Mammary epithelial cell (primary cell): ENCODE measurements at places on chromosomes 16 and 17.
A peak's percentile ranks its signal among the peaks of the same experiment; 100 is the strongest.

DNA sequence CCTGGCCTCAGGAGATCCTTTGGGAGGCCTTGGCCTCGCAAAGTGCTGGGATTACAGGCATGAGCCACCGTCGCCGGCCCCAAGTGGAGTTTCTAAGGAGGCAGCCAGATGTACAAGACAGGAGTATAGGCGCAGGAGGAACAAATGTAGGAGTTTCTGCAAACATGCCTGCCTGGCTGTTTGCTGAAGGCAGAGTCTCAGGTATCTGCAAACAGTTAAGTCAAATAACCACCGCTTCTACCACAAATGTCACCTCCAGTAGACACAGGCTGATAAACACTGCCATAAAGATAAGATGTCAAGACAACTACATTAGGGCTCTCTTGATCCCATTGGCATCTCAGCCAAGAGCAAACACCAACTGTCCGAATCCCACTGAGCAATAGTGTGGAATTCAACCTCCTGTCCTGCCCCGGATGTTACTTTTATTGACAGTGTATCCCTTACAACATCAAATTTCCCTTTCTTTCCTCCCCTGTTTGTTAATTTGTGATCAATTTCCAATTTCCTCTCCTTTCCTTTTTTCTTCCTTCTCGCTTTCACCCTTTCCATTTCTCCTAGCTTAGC, 5.6 kb upstream of the COG1 start:
- DNase-seq = no peak

DNA sequence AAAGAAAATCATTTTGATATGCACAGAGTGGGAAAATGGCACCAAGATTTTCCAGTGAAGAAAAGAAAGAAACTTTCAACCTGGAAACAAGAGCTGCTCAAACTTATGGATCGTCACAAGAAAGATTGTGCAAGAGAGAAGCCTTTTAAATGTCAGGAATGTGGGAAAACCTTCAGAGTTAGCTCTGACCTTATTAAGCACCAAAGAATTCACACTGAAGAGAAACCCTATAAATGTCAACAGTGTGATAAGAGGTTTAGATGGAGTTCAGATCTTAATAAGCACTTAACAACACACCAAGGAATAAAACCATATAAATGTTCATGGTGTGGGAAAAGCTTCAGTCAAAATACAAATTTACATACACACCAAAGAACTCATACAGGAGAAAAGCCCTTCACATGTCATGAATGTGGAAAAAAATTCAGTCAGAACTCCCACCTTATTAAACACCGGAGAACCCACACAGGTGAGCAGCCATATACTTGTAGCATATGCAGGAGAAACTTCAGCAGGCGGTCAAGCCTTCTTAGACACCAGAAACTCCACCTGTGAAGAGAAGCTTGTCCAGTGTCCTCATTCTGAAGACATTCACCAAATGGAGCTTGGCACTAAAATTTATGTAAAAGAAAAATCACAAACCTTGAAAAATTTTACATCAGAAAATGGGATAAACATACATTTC, 12.2 kb downstream of the ZNF75A start:
- no peak for DNase-seq

DNA sequence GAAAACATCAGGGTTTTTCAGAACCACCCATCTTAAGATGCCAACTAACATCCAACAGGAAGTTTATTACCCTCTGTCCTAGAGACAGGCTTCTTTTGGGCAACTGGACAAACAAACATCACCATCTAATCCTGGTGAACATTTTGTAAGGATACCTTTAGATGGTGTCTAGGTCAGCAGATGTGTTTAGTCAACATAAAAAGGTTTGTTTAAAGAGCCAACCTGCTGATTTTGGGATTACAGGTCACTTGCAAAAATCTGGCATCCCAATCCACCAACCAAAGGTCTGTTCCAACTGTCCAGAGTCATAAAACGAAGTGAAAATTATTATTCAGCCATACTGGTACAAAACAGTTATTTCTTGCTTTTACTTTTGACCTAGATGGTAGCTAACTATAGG, 145.2 kb upstream of the C17orf78 start:
- no peak for DNase-seq

GRCh38 chr16:57704011-57704904, 9.7 kb downstream of the DRC7 start:
- no peak for DNase-seq

GRCh38 chr16:78866521-78866920, 734.0 kb downstream of the MAF start:
- DNase-seq = no peak

- no peak for DNase-seq
These were observed 217.8 kb downstream of the CDRT15L2 start for GRCh38 chr17:20797292-20797691.

GRCh38 chr17:77304051-77304745, 163.4 kb downstream of the SEC14L1 start:
- no peak for DNase-seq

- DNase-seq = peak; percentile 12
These were observed 69.4 kb upstream of the NKD1 start for GRCh38 chr16:50478773-50479149.

GRCh38 chr17:74010903-74011302, 192.6 kb upstream of the RPL38 start:
- no peak for DNase-seq

GRCh38 chr17:30433514-30433913, 43.7 kb upstream of the GOSR1 start:
- peak; percentile 85 for DNase-seq

- no peak for DNase-seq
These were observed 65.3 kb downstream of the RBFOX1 start for GRCh38 chr16:7397901-7398300.

DNA sequence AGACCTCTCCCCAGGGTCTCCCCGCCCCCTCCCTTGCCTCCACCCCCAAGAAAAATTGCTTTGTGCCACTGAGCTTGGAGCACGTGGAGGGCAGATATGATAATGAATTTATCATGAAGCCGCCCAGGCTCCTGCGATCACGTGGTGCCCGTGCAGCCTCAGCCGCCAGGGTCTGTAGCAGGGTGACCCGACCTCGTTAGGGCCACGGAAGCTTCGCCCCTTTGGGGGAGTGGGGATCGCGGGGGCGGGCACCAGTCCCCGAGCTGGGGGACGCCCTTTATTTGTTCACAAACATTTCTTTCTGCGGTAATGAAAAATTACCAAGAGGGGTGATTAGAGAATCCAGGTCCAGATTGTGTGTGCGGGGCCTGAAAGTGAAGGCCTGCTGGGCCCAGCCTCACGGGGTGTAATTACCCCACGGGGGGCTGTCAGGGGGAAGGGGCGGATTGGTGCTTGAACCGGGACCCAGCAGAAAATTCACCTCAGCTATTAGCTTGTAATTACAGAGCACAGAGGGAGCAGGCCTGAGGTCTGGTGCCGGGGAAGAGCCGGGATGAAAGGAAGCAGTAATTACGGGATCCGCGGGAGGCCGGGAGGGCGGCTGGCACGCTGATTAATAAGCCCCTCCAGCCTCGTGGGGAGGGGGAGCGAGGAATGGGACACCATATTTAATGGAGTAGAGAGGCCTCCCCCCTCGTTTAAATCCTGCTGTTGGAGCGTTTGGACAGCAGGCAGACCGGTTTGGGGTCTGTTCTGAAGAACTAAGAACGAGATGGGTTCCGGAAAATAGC, 13.3 kb downstream of the GSE1 start:
- DNase-seq = no peak

- no peak for DNase-seq
These were observed 19.5 kb downstream of the IST1 start for GRCh38 chr16:71914802-71915201.

DNA sequence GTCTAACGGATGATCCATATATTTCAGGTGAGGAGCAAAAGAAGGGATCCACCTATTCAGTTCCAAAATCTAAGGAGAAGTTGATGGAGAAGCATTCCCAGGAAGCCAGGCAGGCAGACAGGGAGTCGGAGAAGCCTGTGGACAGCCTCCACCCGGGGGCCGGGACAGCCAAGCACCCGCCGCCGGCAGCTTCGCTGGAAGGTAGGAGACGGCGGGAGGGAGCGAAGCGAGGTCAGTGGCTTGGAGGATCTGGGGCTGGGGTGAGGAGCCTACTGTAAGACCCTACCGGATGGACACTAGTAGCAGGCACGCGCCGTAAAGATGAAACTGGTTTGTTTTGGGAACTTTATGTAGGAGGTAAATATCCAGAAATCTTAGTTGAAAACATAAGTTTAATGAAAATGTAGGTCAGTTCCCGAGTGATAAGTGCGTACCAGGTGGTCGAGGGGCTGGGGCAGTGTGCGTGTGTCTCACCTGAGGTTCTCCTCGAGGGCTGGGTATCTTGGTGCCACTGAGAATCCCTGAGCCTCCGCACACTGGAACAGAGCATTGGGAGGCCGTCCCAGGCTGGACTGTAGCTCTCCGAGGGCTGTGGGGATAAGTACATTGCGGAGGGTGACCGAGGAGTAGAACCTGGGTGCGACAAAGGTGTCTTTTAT, 714 bp downstream of the SPATA33 start:
- DNase-seq = no peak

DNA sequence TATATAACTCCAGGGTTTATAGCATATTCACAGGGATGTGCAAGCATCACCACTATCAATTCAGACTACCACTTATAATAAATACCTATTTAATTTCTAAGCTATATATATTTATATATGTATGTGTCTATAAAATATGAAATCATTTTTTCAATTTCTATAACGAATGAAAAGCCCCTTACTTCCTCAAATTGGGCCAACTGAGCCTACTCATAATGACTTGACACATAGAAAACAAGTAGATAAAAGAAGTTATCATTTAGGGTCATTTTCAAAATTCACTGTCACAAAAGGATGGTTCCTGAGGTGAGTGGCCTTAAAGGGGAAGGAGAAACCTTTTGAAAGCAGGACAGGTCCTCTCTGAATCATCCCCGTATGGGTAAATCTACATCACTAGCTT, 114.1 kb downstream of the ADCY9 start:
- DNase-seq = no peak

- no peak for DNase-seq
These were observed 2.0 kb downstream of the POLR2C start for GRCh38 chr16:57464523-57464922.

GRCh38 chr16:54165912-54166865, 120.4 kb downstream of the IRX3 start:
- DNase-seq = no peak

- DNase-seq = no peak
These were observed 151.3 kb upstream of the ZFHX3 start for GRCh38 chr16:73199214-73199613.

- DNase-seq = no peak
These were observed 379 bp downstream of the SNX29 start for GRCh38 chr16:11976850-11977375.

DNA sequence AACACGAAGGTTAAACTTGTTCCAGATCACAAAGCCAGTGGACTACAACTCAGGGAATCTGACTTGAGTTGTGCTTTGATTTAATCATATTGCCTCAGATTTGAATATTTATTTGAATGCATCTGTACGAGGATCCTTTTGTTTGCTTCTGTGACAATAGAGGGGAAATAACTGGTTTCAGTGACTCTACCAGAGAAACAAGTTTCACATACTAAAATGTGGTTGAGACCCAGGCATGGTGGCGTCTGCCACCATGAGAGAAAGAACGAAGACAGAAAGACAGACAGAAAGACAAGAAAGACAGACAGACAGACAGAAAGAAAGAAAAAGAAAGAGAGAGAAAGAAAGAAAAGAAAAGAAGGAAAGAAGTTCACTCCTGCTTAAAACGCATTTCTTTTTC, 24.0 kb downstream of the YWHAE start:
- no peak for DNase-seq

DNA sequence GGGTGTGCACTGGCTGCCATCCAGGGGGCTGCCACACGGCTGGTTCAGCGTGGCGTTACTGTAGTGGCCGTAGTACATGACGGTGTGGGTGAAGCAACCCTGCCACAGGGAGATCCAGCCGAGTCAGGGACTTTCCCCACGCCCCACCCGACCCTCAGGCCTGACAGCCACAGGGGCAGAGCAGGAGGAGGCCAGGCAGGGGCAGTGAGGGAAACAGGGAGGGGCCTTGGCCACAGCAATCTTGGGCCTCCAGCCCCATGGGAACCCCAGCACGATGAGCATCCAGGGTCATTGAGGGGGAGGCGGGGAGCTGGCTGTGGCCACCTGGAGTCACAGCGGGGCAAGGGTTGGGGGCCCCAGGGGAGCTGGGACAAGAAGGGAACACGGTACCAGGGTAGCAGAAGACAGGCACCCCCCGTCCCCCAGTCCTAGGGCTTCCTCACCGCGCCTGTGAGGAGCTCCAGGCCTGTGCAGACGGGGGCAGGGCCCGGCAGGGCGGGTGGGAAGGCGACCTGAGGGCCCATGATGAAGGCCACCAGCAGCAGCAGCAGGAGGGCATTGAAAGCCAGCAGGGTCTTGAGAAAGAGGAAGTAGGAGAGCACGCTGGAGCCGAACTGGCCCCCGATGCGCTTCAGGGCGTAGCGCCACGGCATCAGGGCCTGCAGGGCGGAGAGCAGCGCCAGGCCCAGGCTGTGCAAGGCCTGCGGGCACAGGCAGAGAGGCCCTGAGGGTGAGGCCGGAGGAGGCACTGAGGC, 4.3 kb downstream of the TMC6 start:
- no peak for DNase-seq

- no peak for DNase-seq
These were observed 253.3 kb downstream of the STX8 start for GRCh38 chr17:9322326-9322725.

DNA sequence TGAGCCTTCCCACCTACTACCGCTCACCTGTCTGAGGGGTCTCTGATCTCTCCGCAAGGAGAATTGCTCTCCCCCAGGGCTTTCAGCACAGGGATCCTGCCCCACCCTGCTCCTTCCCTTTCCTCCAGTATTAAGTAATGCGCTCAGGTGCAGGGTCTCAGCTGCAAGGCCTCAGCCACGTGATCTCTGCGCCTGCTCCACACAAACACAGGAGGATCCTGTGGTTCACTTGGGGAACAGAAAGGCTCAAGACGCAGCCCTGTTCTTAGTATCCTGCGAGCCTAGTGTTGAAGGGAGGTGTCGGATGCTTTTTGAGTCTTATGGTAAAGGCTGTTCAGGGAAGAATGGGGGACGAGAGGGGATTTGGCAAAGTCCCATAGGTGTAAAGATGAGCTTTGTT, 41.6 kb upstream of the GCSH start:
- no peak for DNase-seq

- DNase-seq = no peak
These were observed 101.8 kb downstream of the ABCA8 start for GRCh38 chr17:68853439-68853838.

DNA sequence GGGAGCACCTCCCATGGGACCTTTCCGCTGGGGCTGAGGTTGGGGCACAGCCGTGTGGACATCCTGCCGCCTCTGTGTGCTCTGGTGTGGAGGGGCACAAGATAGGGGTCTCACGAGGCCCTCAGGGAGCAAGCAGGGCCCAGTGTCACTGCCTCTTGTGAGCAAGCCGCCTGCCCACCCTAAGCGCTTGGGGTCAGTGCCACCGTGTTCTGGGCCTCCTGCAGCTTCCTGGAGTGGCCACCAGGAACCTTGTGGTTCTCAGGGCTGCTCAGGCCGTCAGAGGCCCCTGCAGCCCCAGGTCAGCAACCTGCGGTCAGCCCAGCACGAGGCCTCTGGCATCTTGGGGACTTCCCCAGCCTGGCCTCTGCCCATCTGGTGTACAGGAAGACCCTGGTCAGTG, 13.6 kb upstream of the CAPN15 start:
- no peak for DNase-seq

- DNase-seq = peak; percentile 7
These were observed 160.0 kb downstream of the CBLN1 start for GRCh38 chr16:49121636-49122035.

GRCh38 chr17:81621494-81622130, 15.3 kb downstream of the NPLOC4 start:
- DNase-seq = no peak
